ENCODE measurements at places on chromosomes 3 and 15.

- peak; percentile 78 for DNase-seq
Observed at GRCh38 chr3:196837819-196838420, 29.8 kb upstream of the SENP5 start.

DNA sequence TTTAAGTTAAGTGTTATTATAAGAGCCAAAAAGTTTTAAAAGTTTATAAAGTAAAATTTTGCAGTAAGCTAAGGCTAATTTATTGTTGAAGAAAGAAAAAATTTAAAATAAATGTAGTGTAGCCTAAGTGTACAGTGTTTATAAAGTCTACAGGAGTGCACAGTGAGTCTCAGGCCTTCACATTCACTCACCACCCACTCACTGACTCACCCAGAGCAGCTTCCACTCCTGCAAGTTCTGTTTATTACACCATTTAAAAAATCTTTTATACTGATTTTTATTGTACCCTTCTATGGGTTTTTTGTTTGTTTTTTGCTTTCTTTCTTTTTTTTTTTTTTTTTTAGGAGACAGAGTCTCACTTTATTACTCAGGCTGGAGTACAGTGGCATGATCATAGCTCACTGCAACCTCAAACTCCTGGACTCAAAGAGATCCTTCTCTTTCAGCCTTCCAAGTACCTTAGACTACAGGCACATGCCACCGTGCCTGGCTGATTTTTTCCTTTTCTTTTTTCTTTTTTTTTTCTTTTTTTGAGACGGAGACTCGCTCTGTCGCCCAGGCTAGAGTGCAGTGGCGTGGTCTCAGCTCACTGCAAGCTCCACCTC lies 25.9 kb downstream of the CSTA start:
- no peak for DNase-seq

DNA sequence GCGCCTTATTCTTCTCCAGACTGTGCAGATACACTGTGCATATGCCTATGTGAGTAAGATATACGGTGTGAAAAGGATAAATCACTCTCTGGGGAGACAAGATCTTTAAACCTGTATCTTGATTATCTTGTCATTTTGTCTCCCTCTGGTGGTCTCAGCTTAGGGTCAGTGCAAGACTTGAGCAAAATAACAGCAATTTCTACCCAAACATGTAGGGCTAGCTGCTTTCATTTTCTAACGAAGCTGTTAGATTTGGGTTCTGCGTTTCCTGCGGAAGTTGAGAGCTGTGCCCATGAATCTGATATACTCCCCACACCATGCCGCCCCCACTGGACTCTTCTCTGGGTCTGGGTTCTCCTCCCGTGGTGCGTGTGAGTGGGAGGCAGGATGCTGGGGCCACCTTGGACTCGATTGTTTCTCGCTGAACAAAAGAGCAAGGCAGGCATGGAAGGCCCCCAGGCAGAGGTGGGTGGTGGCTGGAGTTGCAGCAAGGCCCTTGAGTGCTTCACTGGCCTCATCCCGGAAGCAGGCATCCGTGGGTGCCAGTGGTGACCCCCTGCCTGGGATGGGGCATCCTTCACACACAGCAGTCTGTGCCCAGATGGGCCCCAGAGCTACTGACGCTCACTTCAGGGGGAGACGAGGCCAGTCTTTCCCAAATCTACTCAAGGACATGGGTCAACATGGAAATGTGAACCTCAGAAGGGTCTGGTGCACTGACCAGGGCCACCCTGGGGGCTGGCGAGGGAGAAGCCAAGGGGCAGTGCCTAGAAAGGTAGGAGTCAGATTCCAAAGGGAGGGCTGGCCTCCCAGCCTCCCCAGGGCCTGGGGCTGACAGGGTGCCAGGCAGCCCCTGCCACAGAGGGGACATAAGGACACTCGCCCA lies 179.6 kb downstream of the NSMCE3 start:
- no peak for DNase-seq

GRCh38 chr15:27258287-27258686 lies 287.3 kb downstream of the GABRG3 start:
- DNase-seq: no peak

GRCh38 chr3:73448761-73449301 lies 175.9 kb downstream of the PDZRN3 start:
- no peak for DNase-seq

GRCh38 chr3:62774221-62774620 lies 101.0 kb downstream of the CADPS start:
- DNase-seq: no peak

DNA sequence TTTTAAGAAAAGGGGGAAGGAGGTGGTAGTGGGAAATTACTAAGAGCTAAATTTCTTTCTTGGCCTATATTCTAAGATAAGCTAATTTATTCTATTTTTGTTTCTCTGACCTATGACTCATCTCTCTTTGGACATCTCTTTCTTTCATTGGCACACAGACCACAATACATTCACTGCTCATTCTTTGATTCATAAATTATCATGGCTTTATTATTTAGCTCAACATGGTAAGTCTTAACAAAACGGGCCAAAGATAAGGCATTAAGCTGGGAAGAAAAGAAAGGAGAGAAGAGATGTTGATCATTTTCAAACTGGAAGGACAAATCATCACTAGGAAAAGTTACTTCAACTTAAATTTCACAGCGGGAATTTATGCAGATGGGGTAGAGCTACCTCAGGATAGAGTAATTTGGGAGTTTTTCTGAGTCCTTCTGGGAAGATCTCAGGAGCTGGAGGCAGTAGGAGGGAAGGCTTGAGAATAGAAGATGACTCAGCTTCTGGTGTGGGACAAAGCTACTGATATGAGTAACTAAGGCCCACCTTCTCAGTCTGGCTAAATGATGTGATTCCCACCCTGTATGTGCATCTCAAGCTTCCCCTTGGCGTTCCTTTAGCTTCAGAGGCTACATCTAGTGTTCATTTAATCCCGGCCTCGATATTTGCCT lies 7.5 kb upstream of the ALCAM start:
- DNase-seq: no peak

DNA sequence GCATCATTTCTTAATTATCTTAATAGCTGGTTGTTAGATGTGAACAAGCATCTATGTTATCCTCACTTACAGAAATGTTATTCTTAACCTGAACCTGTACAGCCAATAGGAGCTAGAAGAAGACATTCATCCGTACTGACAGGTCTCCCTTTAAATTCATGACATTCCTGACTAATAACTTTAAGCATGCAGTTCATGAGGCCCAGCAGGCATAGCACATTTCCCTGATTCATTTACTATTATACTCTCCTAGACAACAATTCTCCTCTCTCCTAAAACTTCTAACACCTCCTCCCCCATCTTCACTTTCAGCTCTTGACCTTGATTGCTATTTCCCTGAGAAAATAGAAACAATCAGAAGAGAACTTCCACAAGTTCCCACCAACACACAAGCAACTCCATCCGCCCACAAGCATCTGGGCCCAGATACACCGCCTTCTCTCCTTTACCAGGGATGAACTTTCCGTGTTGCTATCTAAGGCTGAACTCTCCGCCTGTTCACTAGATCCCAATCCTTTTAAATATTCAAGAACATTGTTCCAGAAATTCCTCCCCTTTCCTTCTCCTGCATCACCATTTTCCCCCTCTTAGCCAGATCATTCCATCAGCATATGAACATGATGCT lies 62.9 kb upstream of the SPRED1 start:
- DNase-seq: no peak

GRCh38 chr3:5227812-5228211 lies 40.3 kb downstream of the EDEM1 start:
- no peak for DNase-seq

All from WTC11 (cell line).